ENCODE measurements at places on chromosomes 2 and 18. TPM values are rescaled to one million over a fixed set of nuclear protein-coding genes. Genes with fewer than 3 reads are reported as not detected.

The ANKRD30BL gene
- not detected for total RNA-seq

DNA sequence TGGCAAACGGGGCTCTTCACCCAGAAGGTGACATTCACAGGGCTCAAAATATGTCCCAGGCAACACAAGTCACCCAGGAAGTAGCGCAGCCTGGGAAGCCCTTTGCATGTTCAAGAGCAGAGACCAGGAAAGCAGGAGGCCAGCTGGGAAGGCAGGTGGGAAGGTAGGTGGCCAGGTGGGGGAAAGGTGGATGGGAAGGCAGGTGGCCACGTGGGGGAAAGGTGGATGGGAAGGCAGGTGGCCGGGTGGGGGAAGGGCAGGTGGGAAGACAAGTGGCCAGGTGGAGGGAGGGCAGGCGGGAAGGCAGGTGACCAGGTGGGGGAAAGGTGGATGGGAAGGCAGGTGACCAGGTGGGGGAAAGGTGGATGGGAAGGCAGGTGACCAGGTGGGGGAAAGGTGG, 102.7 kb downstream of the ZNF516 start:
- H3K4me1 ChIP-seq = peaks cover 15% of the 10 kb centered on the region
- no peaks in the 10 kb centered on the region for H3K27me3 ChIP-seq
- H3K36me3 ChIP-seq = peaks cover 1% of the 10 kb centered on the region
- no peak overlapping the region for H3K4me3 ChIP-seq
- peak; percentile 3 for DNase-seq
- no peak overlapping the region for H3K27ac ChIP-seq

DNA sequence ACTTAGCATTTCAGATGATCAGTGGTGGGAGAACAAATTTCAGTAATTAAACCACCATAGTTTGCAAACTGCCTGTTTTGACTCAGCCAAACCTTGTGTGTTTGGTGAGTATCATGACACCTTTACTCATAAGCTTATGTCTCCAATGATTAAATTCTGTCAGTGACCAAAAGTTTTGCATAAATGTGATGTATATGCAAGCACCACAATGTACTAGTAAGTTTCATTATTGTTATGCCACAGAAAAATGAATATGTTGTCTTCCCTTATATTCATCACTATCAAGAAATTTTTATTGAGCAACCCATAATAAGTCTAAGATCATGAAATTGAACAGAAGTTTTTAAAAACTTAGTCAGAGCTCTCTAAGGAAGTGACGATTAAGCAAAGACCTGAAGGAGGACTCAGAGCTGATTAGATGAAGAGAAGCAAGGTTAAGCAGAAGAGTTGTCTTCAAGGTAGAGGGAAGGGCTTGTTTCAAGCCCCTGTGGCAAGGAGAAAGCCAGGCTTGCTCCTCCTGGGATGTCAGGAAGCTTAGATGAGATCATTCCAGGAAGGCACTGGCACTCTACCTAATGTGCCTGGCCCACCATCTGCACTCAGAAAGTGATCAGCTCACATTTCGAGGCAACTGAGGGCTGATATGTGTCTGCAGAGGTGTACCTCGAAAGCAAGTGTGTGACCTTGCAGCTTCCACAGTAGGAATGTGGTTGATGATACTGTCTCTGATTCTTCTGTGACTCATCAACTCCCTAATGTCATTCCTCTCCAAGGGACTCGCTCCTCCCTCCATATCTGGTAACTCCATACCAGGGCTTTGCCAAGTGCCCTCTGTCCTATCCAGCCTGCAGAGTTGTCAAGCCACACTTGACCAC, 54.7 kb downstream of the KCTD18 start:
- H3K27me3 ChIP-seq = no peaks in the 10 kb centered on the region
- H3K4me1 ChIP-seq = peaks cover 33% of the 10 kb centered on the region
- H3K27ac ChIP-seq = peak overlapping the region; percentile 96
- peak overlapping the region; percentile 10 for H3K4me3 ChIP-seq
- peak; percentile 41 for DNase-seq
- H3K36me3 ChIP-seq = no peaks in the 10 kb centered on the region

- H3K4me3 ChIP-seq = no peak overlapping the region
- no peaks in the 10 kb centered on the region for H3K36me3 ChIP-seq
- H3K27ac ChIP-seq = no peak overlapping the region
- H3K4me1 ChIP-seq = peaks cover 5% of the 10 kb centered on the region
- no peak for DNase-seq
These were observed 70.5 kb downstream of the CACNB4 start for GRCh38 chr2:152028182-152028862.

GRCh38 chr18:55587418-55588110, 428 bp downstream of the TCF4 start:
- H3K27ac ChIP-seq = peak overlapping the region; percentile 69
- H3K27me3 ChIP-seq = peaks cover 29% of the 10 kb centered on the region
- DNase-seq = peak; percentile 31
- H3K36me3 ChIP-seq = no peaks in the 10 kb centered on the region
- H3K4me1 ChIP-seq = peaks cover 30% of the 10 kb centered on the region

GRCh38 chr2:167826906-167827305, 420.5 kb downstream of the STK39 start:
- no peak for DNase-seq
- H3K27me3 ChIP-seq = peaks cover 8% of the 10 kb centered on the region
- H3K4me3 ChIP-seq = no peak overlapping the region
- no peak overlapping the region for H3K27ac ChIP-seq

DNA sequence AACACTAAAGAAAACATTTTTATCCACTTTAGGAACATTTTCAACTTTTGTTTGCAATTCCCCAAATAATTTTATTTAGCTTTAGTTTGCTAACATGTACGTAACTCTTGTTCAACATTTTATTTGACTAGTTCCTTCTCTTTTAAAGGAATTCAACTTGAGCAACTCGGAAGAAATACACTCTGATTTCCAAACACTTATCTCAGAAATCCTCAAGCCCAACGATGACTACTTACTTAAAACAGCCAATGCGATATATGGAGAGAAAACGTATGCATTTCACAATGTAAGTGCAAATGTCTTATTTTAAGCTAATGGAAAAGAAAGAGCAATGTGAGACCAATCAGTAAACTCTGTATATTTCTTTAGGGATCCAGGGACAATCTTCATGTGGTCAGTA, 10.1 kb downstream of the SERPINB10 start:
- no peak for DNase-seq
- peaks cover 31% of the 10 kb centered on the region for H3K27me3 ChIP-seq
- no peak overlapping the region for H3K4me3 ChIP-seq
- H3K27ac ChIP-seq = no peak overlapping the region

The PLB1 gene
- 0.87 TPM for total RNA-seq

DNA sequence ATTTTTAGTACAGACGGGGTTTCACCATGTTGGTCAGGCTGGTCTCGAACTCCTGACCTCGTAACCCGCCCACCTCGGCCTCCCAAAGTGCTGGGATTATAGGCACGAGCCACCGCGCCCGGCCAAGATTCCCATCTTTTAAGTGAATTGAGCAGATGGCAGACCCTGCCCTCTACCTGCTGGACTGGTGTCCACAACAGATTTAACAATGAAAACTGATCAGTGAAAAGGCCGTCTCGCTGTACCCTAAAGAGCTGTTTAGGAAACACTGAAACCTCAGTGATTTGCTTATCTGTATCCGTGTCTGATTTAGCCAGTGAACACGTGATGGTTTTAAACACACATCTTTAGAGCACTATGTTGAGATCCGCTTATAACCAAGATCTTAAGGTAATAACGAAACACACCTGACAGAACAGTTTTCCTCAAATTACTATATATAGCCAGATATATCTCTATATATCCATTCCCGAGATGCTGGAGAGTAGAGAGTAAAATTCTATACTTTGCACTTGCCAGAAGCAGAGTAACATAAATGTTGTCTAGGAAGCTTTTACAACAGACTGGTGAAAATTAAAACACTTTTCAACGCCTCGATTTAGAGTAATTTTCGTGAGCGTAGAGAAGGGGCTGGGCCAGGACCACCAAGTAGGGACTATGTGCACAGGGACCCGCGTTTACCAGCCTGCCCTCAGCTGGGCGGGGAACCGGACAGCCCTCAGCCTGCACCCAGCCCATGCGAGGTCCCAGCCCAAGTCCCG, 594 bp downstream of the FAM161A start:
- peak overlapping the region; percentile 99 for H3K4me3 ChIP-seq
- peak overlapping the region; percentile 94 for H3K27ac ChIP-seq
- H3K4me1 ChIP-seq = peaks cover 20% of the 10 kb centered on the region
- no peak for DNase-seq

- H3K27ac ChIP-seq = no peak overlapping the region
- DNase-seq = no peak
- H3K4me1 ChIP-seq = peaks cover 4% of the 10 kb centered on the region
These were observed 78.1 kb downstream of the ZNF516 start for GRCh38 chr18:76416911-76417310.

- H3K4me3 ChIP-seq = no peak overlapping the region
- no peak for DNase-seq
These were observed 27.6 kb upstream of the ZEB2 start for GRCh38 chr2:144547494-144547893.

The L3MBTL4 gene
- 0.11 TPM for total RNA-seq

Data from activated CD4-positive, alpha-beta T cell treated with anti-CD3 and anti-CD28 coated beads for 36 hours (primary cell).